Stimulated activated CD4-positive, alpha-beta T cell treated with anti-CD3 and anti-CD28 coated beads, Interleukin-2, amount 100 ng/mL, for 48 hours (primary cell): ENCODE measurements at places on chromosomes 6 and 20.

DNA sequence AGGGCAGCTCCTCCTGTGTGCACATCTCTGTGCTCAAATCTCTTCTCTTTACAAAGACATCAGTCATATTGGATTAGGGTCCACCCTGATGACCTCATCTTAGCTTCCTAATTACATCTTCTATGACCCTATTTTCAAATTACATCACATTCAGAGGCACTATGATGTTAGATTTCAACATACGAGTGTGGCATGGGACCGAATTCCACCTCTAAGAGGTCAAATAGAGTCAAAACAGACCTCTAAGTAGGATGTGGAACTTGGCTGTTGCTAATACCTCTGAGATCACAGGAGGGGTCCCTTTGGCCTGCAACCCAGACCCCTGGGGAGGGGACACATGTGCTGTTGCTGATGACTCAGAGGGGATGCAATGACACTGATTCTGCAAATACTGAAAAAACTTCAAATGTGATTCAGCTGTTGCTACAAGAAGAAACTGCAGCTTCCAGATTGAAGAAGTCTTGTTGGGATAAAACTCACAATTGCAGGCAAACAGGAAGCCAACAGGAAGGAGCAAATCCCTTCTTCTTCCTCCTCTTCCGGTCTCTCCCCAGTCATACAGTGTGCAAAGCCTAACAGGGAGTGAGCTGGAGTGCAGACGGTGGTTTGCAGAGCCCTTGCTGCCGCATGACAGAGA lies 216.2 kb downstream of the MYLK4 start:
- no peak for DNase-seq

DNA sequence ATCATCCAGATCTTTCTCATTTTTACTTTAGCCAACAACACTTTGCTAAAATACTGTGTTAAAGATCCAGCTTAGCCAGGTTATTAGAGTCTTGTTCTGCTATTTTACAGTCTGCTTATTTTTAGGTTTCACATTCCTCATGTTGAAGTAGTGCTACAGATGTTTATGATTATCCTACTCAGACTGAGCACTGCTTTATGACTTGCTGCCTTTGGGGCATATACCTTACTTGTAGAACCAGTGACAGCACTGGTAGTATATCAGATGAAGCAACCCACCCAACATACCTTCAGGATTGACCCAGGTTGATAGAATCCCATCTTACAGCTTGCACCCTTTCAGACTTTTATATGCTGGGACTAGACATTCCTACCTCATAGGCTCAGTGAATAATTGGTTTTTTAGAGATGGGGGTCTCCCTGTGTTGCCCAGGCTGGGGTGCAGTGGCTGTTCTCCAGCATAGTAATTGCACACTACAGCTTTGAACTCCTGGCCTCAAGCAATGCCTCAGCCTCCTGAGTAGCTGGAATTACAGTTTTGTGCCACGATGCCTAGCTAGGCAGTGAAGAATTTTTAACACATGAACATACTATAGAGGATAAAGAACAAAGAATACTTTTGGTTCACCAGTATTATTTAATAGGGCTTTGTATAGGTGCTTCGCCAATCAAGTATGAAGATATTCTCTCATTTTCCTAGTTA lies 63.8 kb upstream of the DYNLRB1 start:
- DNase-seq = no peak

DNA sequence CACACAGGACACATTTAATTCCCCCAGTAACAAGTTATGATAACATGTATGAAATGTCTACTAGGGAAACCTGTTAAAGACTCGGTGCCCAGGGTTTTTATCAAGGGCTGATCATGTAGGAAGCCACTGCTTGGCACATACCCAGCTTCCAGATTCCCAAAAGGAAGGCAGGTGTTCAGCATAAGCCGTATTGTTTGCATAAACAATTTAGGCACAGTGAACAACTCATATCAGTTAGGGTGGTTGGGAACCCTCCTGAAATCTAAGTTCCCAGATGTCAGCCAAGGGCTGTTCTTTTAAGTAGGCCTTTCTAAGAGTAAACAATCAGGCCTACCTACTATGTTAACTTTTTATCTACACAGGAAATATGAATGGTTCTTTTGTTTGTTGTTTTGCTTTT lies 74.1 kb downstream of the ASXL1 start:
- no peak for DNase-seq

DNA sequence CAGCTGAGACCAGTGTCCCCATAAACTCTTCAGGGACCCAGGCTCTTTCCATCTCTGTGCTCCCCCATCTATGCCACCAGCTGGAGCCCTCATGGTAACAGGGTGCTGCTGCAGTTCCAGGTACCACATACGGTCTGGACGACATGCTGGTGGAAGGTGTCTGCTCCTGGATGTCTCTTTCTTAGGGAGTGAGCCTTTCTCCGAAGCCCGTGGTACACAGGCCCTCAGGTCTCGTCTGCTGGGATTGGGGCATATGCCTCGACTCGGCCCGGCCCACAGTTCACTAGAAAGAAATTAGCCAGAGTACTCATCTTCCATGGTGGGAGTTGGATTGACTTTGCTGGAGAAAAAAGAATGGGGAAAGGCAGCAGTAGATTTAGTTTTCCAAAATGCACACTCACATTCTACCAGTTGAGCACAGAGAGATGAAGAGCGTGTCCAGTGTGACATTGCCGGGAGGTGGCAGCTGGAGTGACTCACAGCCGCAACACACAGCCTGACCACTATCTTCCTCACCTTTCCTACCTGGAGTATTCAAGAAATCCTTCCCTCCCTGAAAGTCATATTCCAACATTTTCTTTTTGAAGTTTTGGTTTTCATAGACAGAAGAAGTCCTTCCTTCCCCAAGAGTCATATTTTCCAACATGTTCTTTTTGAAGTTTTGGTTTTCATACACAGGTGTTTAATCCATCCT lies 18.6 kb upstream of the SPO11 start:
- no peak for DNase-seq

- no peak for DNase-seq
Observed at GRCh38 chr6:112801468-112802080, 454.4 kb downstream of the RFPL4B start.

GRCh38 chr6:125656287-125656870 lies 93.1 kb upstream of the HEY2 start:
- DNase-seq = no peak

GRCh38 chr6:138291849-138292181 lies 73.5 kb upstream of the PBOV1 start:
- no peak for DNase-seq

- DNase-seq = peak; percentile 44
Observed at GRCh38 chr6:8983202-8983688, 547.9 kb upstream of the SLC35B3 start.

GRCh38 chr6:6736791-6737654 lies 148.5 kb downstream of the LY86 start:
- no peak for DNase-seq

DNA sequence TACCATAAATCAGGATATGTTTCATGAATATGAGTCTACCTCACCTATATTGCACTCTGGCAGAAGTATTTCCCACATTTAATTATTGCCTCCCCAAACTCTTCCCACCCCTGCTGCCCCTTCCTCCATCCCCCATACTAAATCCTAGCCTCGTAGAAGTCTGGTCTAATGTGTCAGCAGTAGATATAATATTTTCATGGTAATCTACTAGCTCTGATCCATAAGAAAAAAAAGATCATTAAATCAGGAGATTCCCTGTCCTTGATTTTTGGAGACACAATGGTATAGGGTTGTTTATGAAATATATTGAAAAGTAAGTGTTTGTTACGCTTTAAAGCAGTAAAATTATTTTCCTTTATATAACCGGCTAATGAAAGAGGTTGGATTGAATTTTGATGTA lies 6.4 kb downstream of the EDN1 start:
- DNase-seq = no peak

DNA sequence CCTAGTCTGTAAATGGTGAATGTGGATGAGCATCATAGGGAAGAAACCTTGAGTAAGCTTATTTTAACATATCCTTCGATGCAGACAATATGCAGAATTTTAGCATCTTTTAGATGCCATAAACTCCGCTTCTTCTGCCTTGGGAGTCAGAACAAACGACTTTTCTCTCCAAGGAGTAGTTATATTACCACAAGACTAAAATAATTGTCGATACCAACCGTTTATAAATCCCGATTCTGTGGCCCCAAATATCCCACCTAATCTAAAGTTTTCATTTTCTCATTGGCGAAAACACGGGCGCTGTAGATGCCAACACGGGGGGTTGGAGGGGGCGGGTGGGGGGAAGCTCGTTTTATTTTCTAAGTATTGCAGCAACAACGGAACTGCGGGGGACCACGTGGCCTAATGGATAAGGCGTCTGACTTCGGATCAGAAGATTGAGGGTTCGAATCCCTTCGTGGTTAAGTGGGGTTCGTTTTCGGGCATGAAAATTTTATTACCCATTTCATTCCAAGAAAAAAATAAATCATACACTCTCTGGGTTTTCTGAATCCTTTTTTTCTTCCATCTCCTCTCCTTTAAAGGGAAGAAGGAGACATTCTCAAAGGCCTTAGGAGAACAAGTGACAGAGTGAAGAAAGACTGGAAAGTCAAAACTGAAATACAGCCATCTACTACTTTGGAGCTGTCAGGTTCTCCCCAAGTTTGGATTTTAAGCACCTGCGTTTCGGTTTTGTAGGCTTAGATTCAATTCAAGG lies 65.5 kb upstream of the BTN3A2 start:
- DNase-seq = no peak

DNA sequence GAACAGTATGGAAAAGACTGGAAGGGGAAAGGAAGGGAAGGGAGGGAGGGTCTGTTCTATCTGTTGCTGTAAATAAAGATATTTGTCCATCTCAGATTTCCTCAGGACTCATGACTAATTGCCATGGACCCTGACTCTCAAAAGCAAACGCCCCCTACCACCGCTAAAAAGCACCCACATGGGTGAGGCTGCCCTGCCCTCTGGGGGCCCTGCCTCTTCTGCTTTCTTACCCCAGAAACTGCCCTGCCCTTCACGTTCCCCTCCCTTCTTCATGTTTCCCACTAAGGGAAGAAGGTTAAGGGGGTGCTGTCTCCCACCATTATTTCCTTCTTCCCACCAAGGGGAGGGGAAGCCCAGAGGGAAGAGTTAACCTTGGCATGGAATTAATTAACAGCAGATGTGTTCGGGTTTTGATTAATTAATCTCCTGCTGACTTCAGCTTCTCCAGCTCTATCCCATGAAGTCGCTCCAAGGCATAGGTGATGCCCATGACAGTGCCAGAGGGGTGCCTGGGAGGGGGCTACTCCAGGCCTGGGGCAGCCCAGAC lies 16.0 kb downstream of the MDFI start:
- DNase-seq = no peak

DNA sequence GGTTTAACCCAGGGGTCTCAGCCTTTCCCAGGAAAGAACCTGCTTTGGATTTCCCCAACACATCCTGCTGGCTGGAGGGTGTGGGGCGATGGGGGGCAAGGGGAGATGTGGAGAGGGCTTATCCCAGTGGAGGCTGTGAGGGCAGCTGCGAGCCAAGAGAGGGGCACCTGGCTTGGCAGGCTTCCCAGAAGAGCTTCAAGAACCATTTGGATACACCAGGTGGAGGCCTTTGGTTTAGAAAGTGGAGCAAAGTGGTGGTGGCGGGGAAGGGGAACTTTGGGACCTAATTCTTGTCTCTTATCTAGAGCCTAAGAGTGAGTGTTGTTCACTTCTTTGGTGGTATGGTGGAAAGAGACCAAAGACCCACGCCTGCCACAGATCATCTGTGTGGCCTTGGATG lies 12.4 kb downstream of the CD40 start:
- DNase-seq = no peak

GRCh38 chr20:20594171-20594530 lies 118.3 kb downstream of the RALGAPA2 start:
- no peak for DNase-seq

DNA sequence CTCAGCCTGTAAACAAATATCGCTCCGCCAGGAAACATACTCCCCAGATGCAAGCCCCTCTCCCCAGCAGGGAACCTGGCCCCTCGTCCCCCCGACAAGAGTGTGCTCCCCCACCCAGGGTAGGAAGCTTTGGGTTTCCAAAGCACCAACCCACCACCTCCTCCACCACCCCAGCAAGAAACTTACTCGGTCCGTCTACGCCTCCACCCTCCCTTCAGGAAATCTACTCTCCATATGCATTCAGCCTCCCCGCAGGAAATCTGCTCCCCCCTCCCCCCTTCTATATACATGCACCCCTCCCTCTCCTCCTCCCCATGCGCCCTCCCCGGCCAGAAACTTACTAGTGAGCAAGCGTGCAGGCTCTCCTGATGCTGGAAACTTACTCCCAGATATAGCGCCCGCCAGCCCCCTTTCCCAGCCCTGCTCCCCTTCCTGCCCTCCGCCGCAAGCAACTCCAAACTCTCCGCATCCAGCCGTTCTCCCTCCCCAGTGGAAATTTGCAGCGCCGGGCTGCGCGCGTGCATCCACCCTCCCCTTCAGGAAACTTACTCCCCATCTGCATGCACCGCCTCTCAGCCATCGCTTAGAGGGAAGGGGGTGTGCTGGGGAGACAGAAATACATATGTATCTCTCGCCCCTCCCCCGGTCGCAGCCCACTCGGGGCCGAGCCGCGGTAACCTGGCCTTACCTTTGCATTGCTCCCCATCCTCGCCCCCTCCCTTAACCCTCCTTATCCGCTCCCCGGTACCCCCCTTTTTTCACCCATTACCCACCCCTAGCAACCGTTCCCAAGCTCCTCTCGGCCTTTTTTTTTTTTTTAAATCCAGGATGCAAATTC lies at the start of gene TRERF1:
TSS of gene TRERF1 (minus strand) at position 594 of the 838 bp plus-strand sequence. CDS start 182,336 bp downstream, outside the sequence.
- no peak for DNase-seq

DNA sequence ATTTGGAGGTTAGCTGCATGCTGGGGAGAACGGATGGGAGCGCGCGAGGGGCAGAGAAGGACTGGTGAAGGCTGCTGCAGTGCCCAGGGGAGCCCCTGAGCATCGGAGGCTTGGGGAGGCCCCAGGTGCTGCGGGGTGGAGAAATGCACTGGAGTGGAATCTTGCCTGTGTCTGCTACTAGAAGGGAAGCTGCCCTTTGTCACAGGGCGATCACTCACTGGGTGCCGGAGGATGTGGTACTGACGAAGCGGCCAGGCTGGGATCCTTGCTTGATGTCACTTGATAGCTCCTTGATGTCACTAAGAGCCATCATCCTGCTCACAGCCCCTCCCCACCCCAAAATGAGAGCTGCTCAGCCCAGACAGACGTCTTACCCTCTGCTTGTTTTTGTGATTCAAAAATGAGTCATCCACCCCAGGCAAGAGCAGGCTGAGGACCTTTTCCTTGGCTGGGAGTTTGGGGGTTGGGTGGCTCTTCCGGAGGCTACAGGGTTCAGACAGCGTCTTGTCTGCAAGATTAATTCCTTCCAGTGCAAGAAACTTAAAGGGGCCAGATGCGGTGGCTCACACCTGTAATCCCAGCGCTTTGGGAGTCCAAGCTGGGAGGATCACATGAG lies 62.6 kb upstream of the PMEPA1 start:
- DNase-seq = peak; percentile 2
